A549 treated with DMSO at 1 μM for 4 hours (cell line): ENCODE measurements at places on chromosomes 11 and 22. TPM values are rescaled to one million over a fixed set of nuclear protein-coding genes. Genes with fewer than 3 reads are reported as not detected.

Gene MAJIN
- not detected in 5 replicates for total RNA-seq

Gene NAALAD2
- 0.02 to 0.03 TPM in 2 of 5 replicates, not detected in the others for total RNA-seq

Gene TYR
- total RNA-seq: not detected in 5 replicates

Gene CCDC87
- 0.53 to 0.74 TPM (median 0.64 TPM) in 5 replicates for total RNA-seq

Gene OR2AT4
- 0.01 TPM in 2 of 5 replicates, not detected in the others for total RNA-seq

Gene SOX10
- not detected in 5 replicates for total RNA-seq

Gene RTN4R
- total RNA-seq: 5.5 to 10.0 TPM (median 8.8 TPM) in 5 replicates

Gene OR51B2
- not detected in 5 replicates for total RNA-seq

Gene CPSF7
- total RNA-seq: 73.7 to 78.3 TPM (median 75.8 TPM) in 5 replicates

Gene FAR1
- 47.5 to 69.8 TPM (median 64.6 TPM) in 5 replicates for total RNA-seq

Gene KBTBD3
- 0.89 to 2.2 TPM (median 2.0 TPM) in 5 replicates for total RNA-seq

Gene RAB36
- total RNA-seq: 7.0 to 8.3 TPM (median 7.8 TPM) in 5 replicates

Gene PPP1R14B
- total RNA-seq: 234 to 382 TPM (median 354 TPM) in 5 replicates

Gene FBLN1
- 38.9 to 48.7 TPM (median 46.3 TPM) in 5 replicates for total RNA-seq

Gene TBX1
- total RNA-seq: 2.9 to 4.9 TPM (median 3.4 TPM) in 5 replicates

Gene SLC22A9
- not detected in 5 replicates for total RNA-seq

Gene GGTLC2
- not detected in 5 replicates for total RNA-seq

Gene HBE1
- total RNA-seq: not detected in 5 replicates

Gene MDK
- 17.4 to 20.2 TPM (median 18.4 TPM) in 5 replicates for total RNA-seq

Gene CNTF
- 1.2 to 1.9 TPM (median 1.5 TPM) in 5 replicates for total RNA-seq

Gene FAM118A
- total RNA-seq: 9.6 to 11.6 TPM (median 10.0 TPM) in 5 replicates

Gene OR6A2
- total RNA-seq: not detected in 5 replicates

Gene POTEH
- total RNA-seq: not detected in 5 replicates

Gene HORMAD2
- not detected in 5 replicates for total RNA-seq
